Nephron progenitor cell (in vitro differentiated cells): ENCODE measurements at places on chromosomes 7 and 10.

GRCh38 chr7:106190589-106191330 lies 78.6 kb upstream of the SYPL1 start:
- no peak for DNase-seq

GRCh38 chr10:110414548-110415309 lies 83.0 kb upstream of the DUSP5 start:
- DNase-seq, result no peak

DNA sequence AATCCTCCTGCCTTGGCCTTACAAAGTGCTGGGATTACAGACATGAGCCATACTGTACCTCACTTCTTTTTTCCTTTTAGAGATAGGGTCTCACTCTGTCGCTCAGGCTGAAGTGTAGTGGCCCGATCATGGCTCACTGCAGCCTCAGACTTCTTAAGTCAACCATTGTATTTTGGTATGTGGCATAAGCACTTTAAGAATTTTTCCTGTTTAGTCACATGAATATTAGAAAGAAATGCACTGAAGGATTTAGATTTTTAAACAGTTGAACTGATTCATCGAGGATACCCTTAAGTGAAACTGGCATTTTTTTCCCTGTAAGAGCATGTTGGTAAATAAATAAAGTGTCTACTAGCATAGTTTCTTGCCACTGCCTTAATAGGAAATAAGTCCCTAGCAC lies 319.3 kb upstream of the CACNA2D1 start:
- no peak for DNase-seq

- peak; percentile 68 for DNase-seq
These were observed at the start of gene FAM20C for GRCh38 chr7:191981-192649. TSS of gene FAM20C (plus strand) at chr7:192571. CDS start at chr7:193200, 629 bp downstream.

DNA sequence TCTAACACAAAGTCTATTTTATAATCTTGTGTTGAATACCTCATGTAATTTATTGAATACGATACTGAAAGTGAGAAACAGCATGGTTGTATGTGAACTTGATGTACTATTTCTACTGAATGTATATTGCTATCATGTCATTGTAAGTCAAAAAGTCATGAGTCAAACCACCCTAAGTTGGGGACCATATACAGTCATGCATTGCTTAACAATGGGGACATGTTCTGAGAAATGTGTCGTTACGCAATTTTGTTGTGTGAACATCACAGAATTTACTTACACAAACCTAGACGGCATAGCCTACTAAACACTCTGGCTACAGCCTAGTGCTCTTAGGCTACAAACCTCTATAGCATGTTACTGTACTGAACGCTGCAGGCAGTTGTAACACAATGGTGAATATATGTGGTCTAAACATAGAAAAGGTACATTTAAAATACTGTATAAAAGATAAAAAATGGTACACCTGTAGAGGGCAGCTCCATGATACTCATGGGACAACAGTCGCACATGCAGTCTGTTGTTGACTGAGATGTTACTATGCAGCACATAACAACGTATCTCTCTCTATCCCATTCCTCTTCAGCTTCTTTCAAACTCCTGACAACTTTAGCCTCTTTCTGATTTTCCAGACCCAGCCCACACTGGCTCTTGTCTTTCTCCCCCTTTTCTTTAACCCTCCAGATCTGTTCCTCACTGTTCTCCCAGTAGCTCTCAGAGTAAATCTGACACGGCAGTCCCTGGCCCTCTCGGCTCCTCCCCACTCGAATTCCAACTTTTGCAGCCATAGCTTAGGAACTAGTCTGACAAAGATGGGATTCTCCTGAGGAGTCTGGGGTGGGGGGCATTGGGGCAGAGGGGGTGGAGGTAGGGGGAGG lies 90.1 kb downstream of the SNX10 start:
- DNase-seq, result no peak

DNA sequence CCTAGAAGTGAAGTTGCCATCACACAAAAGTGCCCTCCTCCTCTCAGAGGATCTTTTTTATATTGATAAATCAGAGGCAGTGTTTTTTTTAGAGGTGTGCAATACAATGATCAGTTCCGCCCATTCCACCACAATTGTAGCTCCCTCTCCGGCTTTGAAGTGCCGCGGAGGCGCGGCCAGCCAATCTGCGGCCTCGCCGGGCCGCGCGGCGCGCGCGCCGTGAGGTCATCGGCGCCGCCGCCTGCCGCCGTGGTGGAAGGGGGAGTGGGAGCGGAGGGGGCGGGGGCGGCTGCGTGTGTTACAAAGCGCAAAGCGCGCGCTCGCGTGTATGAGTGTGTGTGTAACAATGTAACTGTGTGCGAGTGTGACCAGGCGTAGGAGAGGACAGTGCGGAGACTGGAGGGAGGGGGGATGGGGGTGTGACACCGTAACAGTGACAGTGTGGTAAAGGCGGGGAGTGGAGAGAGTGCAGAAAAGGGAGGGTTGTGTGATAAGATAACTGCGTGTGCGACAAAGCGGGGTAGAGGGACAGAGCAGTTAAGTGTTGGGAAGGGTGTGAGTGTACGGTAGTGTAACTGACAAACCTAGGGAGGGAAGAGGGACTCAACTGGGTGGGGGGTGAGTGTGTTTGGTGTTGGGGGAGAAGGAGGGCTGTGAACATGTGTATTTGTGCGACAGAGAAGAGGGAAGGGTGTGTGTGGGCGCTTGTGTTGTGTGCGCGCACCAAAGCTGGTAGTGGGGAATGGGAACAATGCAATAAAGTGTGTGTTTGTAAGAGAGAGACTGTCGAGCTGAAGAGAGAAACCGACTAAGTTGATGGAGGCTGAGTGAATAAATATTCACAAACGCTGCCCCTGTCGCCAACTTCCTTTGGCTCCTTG lies at the start of gene SP8:
SP8 (minus strand) TSS at position 108 of the 881 bp plus-strand sequence; CDS start at position 20, 88 bp downstream.
- DNase-seq, result peak; percentile 83

DNA sequence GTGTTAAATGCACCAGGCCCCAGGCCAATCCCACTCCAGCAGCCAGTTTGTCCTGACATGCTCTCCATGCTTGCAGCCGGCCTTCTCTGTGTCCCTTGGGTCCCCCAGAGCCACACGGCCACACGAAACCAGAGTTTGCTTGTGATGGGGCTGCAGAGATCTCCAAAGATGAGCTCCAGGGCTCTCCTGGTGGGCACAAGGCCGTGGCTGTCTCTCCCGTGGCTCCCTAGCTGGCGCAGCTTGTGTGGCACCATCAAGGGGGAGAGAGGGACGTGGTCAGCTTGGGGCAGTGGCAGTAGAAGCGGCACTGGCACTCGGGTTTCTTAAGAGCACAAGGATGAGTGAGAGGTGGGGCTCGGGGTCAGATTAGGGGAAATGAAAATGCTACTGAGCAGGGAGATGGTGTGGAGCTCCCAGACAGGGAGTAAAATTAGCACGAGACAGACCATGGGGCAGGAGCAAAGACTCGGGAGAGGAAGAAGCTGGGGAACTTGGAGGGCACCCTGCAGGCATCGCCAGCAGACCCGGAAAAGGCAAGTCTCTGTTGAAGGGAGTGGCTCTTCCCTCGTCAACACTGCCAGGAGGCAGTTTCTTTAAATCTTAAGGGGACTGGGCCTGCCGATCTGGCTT lies 572.5 kb upstream of the FOXK1 start:
- no peak for DNase-seq

DNA sequence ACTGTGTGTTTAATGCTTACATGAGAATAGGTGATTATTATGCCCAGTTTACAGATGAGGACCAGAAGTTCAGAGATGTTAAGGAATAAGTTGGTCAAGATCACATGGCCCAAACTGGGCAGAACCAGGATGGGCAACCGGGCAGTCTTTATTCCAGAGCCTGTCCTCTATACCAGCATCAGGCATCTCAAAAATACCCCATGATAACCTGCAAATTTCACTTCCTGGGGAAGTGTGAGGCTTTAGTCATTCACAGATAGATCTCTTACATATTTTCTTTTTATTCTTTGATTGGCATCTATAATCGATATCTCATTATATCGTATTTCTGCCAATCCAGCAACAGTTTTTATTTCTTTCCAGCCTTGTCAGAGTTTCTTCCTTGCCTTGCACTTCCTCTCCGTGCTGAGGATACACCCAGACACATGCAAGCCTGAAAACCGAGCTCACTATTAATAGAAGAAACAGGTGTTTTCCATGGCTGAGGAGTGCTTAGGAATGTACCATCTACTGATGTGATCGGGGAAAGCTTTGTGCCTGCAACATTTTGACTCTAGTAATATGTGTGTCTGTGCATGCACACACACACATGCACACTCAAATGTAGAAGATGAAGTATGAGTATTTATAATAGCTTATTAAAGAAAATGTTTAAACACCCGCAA lies 82.4 kb downstream of the CREM start:
- DNase-seq, result no peak

GRCh38 chr10:84743483-84743882 lies 415.1 kb downstream of the CCSER2 start:
- no peak for DNase-seq

- no peak for DNase-seq
These were observed 27.3 kb downstream of the PDE1C start for GRCh38 chr7:32042900-32043299.

GRCh38 chr10:104273286-104273685 lies 4.3 kb downstream of the GSTO2 start:
- DNase-seq, result no peak

- DNase-seq, result no peak
These were observed 19.3 kb downstream of the AOC1 start for GRCh38 chr7:150871601-150872000.
